Neural crest cell (in vitro differentiated cells): ENCODE measurements at places on chromosomes 4 and X. TPM values are rescaled to one million over a fixed set of nuclear protein-coding genes. Genes with fewer than 3 reads are reported as not detected.

Gene TMEM31
- 2.0 TPM in 1 of 2 replicates, not detected in the other for total RNA-seq

DNA sequence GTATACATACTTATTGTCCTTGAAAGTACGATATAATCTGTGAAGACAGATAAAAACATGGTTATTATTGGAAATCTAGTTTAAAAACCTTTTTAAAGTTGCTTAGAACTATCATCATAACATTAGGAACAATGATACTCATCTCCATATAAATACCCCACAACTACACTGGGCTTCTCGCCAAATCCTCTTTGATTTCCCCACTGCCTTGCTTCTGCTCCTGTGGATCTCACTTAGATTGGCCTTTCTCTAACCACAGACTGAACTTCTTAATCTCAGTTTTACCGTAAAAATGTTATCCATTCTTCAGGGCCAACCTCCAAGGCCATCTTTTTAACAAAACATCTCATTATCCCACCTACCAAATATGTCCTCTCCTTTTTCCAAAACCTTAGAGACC, 77.6 kb downstream of the PRKG2 start:
- H3K4me1 ChIP-seq: no peaks in the 10 kb centered on the region
- DNase-seq: no peak
- H3K36me3 ChIP-seq: no peaks in the 10 kb centered on the region

GRCh38 chrX:15882704-15883539, 28.3 kb upstream of the AP1S2 start:
- peaks cover 9% of the 10 kb centered on the region for H3K36me3 ChIP-seq
- no peaks in the 10 kb centered on the region for H3K27me3 ChIP-seq
- DNase-seq: no peak
- no peak overlapping the region for H3K4me3 ChIP-seq
- H3K4me1 ChIP-seq: peaks cover 6% of the 10 kb centered on the region

Gene L1CAM
- 133 and 137 TPM in 2 replicates for total RNA-seq

- H3K4me3 ChIP-seq: no peak overlapping the region
- no peak for DNase-seq
- H3K4me1 ChIP-seq: peaks cover 3% of the 10 kb centered on the region
- no peaks in the 10 kb centered on the region for H3K27me3 ChIP-seq
These were observed 136.0 kb upstream of the SMIM31 start for GRCh38 chr4:164617911-164618310.
